SJSA1 (cell line): ENCODE measurements at places on chromosomes 7 and 10. TPM values are rescaled to one million over a fixed set of nuclear protein-coding genes. Genes with fewer than 3 reads are reported as not detected.

The GSTO2 gene
- total RNA-seq, result 0.13 TPM in 1 of 2 replicates, not detected in the other

The RARRES2 gene
- not detected in 2 replicates for total RNA-seq

The EVX1 gene
- total RNA-seq, result not detected in 2 replicates

The HKDC1 gene
- total RNA-seq, result 0.06 and 0.50 TPM in 2 replicates

The CUBN gene
- total RNA-seq, result 0.16 and 0.74 TPM in 2 replicates

The NPTX2 gene
- total RNA-seq, result 138 and 160 TPM in 2 replicates

The EBLN1 gene
- not detected in 2 replicates for total RNA-seq

The PRTFDC1 gene
- 15.0 and 48.6 TPM in 2 replicates for total RNA-seq

The RBM20 gene
- total RNA-seq, result 16.5 and 17.0 TPM in 2 replicates

The PPP1R3C gene
- 7.8 and 13.4 TPM in 2 replicates for total RNA-seq

The CYP3A5 gene
- total RNA-seq, result 0.37 and 1.8 TPM in 2 replicates

The SP4 gene
- 9.1 and 13.6 TPM in 2 replicates for total RNA-seq

The PNLIP gene
- total RNA-seq, result not detected in 2 replicates

The MPLKIP gene
- 40.1 and 53.2 TPM in 2 replicates for total RNA-seq

The DMBT1 gene
- not detected in 2 replicates for total RNA-seq

The UCMA gene
- not detected in 2 replicates for total RNA-seq

The LLCFC1 gene
- total RNA-seq, result not detected in 2 replicates

The FZD8 gene
- total RNA-seq, result 15.7 and 15.9 TPM in 2 replicates

The FAM171A1 gene
- total RNA-seq, result 47.6 and 60.3 TPM in 2 replicates

The H2BK1 gene
- total RNA-seq, result not detected in 2 replicates

The GPAM gene
- total RNA-seq, result 13.8 and 17.1 TPM in 2 replicates

The CLRN3 gene
- total RNA-seq, result not detected in 2 replicates

The CH25H gene
- 0.55 TPM in 1 of 2 replicates, not detected in the other for total RNA-seq

The UPK3B gene
- total RNA-seq, result 0.11 TPM in 1 of 2 replicates, not detected in the other

The ZRANB1 gene
- total RNA-seq, result 20.8 and 27.1 TPM in 2 replicates

The ASCC1 gene
- total RNA-seq, result 39.4 and 51.1 TPM in 2 replicates

The CCNJ gene
- total RNA-seq, result 0.22 and 2.2 TPM in 2 replicates

The GIMAP8 gene
- not detected in 2 replicates for total RNA-seq

The EPHA1 gene
- not detected in 2 replicates for total RNA-seq

The C10orf53 gene
- total RNA-seq, result not detected in 2 replicates
